Activated CD4-positive, alpha-beta T cell treated with anti-CD3 and anti-CD28 coated beads for 1 hour (primary cell): ENCODE measurements at places on chromosomes 16 and 17.

GRCh38 chr17:44067545-44067940, 1.1 kb upstream of the LSM12 start:
- no peak for DNase-seq

DNA sequence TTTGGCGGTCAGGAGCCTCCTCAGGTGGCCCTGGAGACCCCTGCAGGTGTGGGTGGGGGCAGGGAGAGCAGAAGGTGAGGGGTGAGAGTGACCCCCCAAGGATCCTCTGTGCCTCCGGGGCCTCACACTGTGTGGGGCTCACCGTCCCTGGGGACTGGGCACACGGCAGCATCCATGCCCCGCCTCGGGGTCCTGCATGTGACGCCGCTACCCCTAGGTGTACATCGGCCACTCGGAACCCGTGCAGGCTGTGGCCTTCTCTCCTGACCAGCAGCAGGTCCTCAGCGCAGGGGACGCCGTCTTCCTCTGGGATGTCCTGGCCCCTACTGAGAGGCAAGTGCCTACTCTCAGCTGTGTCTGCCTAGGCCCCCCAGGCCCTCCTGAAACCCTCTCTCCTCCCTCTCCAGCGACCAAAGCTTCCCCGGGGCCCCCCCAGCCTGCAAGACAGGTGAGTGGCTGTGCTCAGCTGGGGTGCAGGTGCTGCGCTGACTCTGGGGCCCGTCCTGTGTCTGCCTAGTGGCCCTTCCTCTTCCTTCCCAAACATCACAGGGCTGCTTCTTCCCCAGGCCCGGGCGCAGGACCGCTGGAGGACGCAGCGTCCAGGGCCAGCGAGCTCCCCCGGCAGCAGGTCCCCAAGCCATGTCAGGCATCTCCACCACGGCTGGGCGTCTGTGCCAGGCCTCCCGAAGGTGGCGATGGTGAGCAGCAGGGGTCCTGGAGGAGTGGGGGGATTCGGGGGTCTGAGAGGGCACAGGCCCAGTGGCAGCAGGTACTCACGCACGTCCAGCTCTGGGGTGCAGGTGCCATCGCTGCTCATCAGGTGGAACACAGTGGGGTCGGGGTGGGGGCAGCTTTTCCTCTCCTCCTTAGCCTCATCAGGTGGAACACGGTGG, 9.0 kb upstream of the RHOT2 start:
- no peak for DNase-seq

DNA sequence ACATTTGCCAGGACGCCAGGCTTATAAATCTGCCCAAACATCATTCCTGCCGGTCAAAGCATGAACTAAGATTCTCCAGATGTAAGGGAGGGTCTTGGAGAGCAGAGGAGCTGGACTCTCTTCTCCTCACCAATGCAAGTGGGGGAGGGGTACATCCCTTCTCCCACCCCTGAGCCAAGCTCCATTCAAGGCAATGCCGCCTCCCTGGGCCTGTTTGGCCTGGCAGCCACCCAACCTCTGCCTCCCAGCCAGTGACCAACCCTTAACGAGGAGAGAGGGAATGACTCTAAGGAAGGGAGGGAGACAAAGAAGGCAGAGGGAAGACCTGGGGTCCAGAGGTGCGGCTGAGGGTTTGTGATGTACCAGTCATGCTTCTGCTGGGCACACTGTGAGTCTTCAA, 13.8 kb downstream of the C17orf50 start:
- no peak for DNase-seq

- DNase-seq: no peak
Observed at GRCh38 chr16:86676254-86676670, 97.9 kb downstream of the FOXL1 start.

DNA sequence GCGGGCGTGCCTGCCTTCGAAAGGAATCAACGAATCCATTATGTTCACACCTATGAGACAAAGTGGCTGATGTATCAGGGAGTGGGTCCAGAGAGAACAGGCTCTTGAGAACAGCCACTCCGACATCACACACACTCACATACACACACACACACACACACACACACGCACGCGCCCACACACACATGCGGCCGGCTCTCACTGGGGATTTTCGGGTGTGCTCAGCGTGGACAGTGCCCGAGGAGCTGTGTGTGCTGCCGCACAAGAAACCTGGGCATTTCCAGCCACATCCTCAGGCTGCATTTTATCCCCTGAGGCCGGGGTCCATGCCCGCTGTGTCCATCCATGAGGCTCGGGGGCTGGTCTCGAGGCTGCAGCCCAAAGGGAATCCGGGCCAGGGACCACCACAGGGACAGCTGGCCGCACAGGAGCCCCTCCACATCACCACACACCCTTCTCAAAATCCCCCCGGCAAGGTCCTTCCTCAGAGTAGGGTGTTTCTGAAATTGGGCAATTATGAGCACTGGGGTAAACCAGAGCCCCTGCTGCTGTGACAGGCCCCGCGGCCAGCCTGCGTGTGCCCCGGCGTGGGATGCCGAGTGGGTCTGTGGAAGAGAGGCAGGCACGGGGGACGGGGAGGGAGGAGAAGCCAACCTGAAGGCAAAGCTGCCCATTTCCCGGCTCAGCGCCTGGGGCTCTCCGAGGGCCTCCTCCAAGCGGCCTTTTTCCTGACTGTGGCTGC, 24.8 kb downstream of the MRM3 start:
- no peak for DNase-seq

- no peak for DNase-seq
Observed at GRCh38 chr16:55512941-55513340, 4.1 kb downstream of the LPCAT2 start.
